ENCODE measurements at places on chromosomes 5 and 9. TPM values are rescaled to one million over a fixed set of nuclear protein-coding genes. Genes with fewer than 3 reads are reported as not detected.
A peak's percentile ranks its signal among the peaks of the same experiment; 100 is the strongest.

GRCh38 chr5:90873033-90873517, 314.5 kb downstream of the ADGRV1 start:
- no peak for ATAC-seq

GRCh38 chr9:3513265-3513818, 12.5 kb downstream of the RFX3 start:
- no peak for ATAC-seq

GRCh38 chr9:7500521-7500920, 299.1 kb downstream of the DMAC1 start:
- no peak for ATAC-seq

GRCh38 chr5:10498350-10498749, 56.7 kb downstream of the ROPN1L start:
- no peak for ATAC-seq

GRCh38 chr9:28082671-28083070, 509.4 kb upstream of the C9orf72 start:
- ATAC-seq = no peak

DNA sequence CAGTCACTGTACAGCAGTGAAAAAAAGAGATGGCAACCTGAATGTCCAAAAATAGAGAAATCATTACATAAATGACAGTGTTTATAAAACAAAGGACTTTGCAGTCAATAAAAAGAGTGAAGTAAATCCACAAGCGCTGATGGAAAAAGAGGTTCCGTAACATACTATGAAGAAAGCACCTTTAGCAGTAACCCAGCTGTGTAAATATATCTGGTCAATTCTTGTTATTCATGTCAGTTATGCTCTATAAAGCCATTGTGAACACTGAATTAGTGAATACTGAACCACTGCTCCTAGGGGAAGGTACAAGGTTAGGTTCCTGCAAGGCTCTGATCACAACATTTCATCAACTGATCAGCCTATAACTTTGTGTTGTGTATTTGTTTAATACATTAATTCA, 39.5 kb downstream of the CCNJL start:
- no peak for ATAC-seq

EFCAB9 gene
- total RNA-seq = not detected

- ATAC-seq = no peak
Measured at GRCh38 chr9:127463382-127463781, 12.1 kb downstream of the LRSAM1 start.

DNA sequence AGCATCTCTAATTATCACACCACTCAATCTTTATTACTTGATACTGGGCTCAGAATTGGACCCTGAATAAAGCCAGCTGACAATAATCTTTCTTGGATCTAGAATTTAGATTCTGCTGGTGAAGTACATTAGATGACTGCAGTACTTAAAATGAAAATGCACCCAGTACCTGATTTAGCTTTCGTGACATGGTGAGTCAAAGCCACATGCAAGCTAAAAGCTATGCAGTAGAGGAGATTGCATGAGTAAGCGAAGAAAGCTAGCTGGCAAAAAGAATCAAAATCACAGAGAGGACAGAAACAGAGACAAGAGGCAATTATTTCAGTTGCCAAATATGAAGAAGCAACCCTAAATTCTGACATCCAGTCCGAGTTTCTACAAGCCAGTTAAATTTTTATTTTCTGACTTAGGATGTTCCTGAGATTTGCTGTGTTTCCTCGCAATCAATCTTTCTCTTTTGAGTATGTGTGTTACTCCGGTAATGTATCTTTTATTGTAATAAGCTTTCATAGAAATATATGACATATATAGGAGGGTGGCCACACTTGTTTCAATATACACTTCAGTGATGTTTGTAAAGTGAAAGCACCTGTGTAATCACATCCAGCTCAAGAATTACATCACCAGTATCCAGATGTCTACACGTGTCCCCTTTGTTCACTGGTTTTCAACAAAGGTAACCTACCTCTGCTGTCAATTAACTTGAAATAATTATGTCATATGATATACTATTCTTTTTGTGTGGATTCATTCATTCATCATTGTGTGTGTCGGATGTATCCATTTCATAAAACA, 101.7 kb downstream of the CDH18 start:
- ATAC-seq = no peak

DNA sequence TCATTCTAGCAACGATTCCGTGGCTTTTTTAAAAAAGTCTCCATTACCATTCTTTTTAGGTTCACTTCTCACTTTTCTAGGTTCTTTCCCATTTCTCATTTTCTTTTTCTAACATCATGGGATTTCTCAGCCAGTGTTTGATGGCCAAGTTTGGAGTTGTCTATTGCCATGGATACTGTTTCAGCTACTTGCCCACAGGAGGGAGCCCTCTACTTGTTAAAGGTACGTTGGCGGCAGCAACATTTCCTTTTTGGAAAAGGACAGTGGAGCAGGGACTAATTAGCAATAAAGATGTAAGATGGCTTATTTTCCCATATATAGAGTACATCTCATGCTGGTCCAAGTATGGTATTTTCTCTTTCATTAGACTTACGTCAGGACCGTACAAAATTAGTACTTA, 2257.5 kb upstream of the C9orf72 start:
- no peak for ATAC-seq

LCN15 gene
- total RNA-seq = not detected

DNA sequence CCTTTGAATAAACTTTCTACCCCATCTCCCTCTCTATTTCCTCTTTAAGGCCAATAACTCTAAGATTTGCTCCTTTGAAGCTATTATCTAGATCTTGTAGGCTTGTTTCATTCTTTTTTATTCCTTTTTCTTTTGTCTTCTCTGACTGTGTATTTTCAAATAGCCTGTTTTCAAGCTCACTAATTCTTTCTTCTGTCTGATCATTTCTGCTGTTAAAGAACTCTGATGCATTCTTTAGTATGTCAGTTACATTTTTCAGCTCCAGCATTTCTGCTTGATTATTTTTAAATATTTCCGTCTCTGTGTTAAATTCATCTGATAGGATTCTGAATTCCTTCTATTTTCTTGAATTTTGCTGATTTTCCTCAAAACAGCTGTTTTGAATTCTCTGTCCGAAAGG, 15.3 kb upstream of the LIX1 start:
- ATAC-seq = no peak

- no peak for ATAC-seq
Measured at GRCh38 chr5:132859889-132860437, 6.3 kb downstream of the GDF9 start.

ARSI gene
- 5.3 TPM for total RNA-seq

GRCh38 chr5:37738057-37738691, 101.7 kb downstream of the GDNF start:
- no peak for ATAC-seq

PRDM9 gene
- total RNA-seq = not detected

BARHL1 gene
- total RNA-seq = not detected

ZNF483 gene
- total RNA-seq = 27.1 TPM

ICE1 gene
- 41.6 TPM for total RNA-seq

KCNN2 gene
- total RNA-seq = 2.8 TPM

ASS1 gene
- total RNA-seq = 93.8 TPM

GRCh38 chr5:16639206-16639605, 22.4 kb upstream of the RETREG1 start:
- no peak for ATAC-seq

DNA sequence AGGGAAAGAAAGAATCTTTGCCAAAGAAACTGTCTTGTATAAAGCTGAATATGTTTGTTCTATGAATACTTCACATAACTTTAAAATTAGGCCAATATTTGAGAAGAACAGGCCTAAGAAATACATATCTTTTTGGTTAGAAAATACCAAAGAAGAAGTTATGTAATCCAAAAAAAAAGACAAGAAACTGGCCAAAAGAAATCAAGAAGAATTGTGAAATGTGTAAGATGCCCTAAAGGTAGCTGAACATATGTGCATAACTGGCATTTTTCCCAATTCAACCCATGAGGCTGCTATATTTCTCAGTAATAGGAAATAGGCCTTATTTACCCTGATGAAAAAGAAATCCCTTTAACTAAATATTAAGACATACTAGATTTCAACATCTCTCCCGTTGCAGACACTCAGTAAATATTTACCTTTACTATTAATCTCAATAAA, 290.0 kb downstream of the CETN3 start:
- ATAC-seq = no peak

- no peak for ATAC-seq
Measured at GRCh38 chr9:108645520-108645919, 210.3 kb downstream of the ACTL7B start.

GRCh38 chr5:75337366-75338021, 474 bp downstream of the HMGCR start:
- peak; percentile 1 for ATAC-seq

ZFP2 gene
- total RNA-seq = 3.1 TPM

GHR gene
- 6.5 TPM for total RNA-seq

DNA sequence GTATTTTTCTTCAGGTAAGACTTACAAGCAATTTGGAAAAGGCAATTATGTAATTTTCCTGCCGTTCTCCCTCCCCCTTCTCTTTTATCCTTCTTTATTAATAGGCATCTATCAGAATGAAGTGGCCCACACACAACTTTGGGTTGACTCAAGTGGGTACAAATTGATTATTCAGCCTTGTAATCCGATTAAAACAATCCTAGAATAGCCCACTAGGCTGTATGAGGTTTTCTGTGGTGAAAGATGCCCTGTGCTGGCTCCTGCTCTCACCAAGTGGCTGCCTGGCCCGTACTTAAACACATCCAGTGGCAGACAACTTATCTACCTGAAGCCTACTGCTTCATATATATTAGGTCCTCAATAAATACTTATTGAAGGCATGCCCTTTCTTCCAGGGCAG, 177.3 kb upstream of the C9orf72 start:
- ATAC-seq = no peak

DNA sequence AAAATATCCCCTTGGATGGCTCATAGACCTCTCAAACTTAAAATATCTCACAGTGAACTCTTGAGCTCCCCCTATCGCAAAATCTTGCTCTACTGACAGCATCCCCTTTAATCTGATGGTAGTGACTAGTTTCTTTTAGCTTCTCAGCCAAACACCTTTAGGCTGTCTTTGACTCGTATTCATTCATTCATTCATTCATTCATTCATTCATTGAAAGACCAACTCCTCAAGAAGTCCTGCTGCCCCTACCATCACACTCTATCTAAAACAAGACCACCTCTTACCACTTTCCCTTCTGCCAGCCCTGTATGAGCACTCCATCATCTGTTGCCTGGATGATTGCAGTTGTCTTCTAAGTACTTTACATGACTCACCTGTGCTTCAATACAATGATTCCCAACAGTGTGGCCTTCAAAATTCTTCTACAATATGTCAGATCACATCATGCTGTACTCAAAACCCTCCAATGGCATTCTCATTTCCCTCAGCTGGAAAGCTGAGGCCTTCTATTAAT, 46.8 kb downstream of the ITGA2 start:
- ATAC-seq = no peak

HSPB3 gene
- total RNA-seq = 58.1 TPM

PLPPR1 gene
- not detected for total RNA-seq

DNA sequence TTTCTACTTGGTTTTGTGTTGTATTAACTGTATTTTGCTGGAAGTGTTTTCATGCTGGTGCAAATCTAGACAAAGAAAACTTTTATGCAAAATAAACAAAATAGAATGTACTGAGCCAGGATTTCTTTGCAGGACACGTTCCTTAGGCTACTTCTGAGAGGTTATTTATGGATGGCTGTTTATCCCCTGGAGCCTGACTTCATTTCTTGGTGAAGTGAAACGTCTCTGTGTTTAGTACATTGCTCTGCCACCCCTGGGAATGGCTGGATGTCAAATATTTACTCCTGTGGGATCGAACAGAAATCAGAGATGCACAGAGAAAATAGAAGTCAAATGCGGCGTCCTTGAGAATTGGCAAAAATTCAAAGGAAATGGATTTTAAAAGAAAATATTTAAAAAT, 327.1 kb upstream of the MPDZ start:
- no peak for ATAC-seq

GRCh38 chr9:3508521-3509291, 17.1 kb downstream of the RFX3 start:
- ATAC-seq = no peak

AMACR gene
- 11.4 TPM for total RNA-seq

GRCh38 chr9:129172816-129173215, 5.2 kb downstream of the IER5L start:
- ATAC-seq = no peak

CTNNAL1 gene
- total RNA-seq = 86.8 TPM

PCDHGA1 gene
- 1.2 TPM for total RNA-seq

DNA sequence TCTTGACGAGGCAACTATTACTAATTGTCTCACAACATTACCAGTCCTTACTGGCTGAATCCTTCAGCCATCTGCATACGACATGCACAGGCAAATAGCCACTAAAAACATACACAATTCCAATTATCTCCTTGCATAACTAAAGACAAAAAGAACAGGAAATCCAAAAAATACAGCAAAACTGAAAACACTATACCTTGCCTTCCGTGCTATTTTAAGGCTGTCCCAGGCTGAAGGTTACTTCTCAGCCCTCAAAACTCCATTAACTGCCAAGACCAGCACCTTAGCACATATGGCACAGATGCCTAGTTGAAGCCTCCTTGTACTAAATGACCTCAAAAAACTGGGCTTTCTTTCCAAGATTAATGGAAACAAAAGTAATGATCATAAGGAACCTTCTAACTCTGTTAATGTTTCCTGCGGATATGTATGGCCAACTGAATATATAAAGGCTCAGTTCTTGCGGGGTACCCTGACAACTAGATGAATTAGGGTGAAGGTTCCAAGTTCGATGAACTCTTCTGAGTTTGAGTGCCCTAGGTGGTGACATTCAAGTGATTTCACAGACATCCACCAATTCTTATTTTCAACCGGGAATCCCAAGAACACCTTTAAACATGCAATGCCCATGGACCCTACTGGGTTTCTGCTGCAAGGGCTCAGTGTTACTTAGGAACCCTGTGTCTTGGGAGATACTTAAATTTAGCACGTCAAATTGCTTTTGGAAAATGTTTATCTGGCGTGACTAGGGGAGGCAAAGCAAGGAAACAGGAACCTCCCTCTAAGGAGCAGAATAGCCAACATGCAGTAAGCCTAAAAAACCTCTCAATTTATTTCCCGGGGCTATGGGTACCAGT, 455.3 kb downstream of the RAB3C start:
- ATAC-seq = no peak

GRCh38 chr5:77936365-77936693, 160.2 kb upstream of the TBCA start:
- ATAC-seq = no peak

DNA sequence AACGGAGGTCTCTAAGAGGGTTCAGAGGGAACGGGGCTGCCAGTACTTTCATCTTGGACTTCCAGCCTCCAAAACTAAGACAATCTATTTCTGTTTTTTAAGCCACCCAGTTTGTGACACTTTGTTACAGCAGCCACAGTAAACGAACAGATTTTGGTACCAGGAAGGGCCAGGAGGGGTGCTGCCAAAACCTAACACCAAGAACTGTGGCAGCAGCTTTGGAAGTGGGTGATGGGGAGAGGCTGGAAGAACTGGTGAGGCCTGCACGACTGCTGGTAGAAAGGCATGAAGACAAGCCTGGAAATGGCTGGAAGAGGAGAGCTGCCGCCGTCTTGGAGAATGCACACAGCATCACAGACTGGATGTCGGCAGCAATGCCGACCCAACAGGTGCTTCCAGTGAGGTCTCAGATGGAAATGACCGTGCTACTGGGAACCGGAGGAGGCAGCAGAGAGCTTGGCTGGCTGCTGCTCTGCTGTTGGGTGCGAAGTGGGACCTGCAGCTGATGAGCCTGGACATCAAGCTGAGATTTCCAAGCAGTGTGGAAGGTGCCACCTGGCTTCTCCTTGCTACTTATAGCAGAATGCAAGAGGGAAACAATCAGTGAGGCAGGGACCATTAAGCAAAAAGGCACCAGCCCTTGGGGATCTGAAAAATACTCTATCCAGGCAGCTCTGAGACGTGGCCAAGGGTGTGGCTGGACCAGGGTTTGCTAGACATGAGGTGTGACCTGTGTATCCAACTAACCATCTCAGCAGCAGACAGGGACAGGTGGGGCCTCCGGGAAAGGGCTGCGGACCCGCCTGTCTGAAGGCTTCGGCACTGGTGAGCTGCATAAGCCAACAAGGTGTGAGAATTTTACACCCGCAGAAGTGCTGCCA, 4.7 kb upstream of the TMEM210 start:
- peak; percentile 23 for ATAC-seq

Data from gastroesophageal sphincter (tissue), 4 donors.